ENCODE measurements at places on chromosomes 12 and 14.

- DNase-seq, result no peak
Measured at GRCh38 chr12:130286741-130287440, 50.8 kb upstream of the PIWIL1 start.

DNA sequence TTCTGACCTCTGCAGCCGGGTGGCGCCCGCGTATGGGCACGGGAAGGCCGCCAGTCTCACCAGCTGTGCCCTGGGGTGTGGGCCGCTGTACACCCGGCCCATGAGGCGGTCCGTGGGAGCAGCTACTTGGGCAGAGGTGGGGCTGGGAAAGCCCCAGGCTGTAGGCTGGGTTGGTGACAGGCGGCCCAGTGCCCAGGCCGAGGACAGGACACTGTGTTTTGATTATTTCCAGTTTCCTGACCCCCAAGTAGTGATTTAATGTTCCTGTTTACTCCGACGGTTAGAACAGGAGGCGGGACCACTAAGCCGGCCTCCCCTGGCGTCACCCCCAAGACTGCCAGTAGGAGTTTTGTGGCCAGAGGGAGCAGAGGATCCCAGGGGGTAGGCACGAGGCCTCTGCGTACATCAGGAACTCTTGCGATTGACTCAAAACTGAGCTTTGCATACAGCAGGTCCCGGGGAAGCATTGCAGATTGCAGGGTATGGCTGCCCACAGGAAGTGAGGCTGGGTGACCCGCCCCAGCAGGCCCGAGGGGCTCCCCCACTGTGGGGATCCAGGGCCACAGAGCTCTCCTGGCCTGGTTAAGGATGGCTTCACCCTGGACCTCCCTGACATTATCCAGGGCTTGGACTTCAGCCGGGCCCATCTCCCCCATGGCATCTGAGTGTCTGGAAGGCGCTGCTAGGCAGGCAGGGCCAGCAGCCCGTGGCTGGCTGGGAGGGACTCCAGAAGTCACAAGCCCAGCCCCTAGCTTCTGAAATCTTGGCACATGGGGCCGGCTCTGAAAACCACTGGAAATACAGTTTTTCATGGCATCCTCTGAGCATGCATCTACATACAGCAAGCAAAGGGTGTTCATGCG lies 42.5 kb upstream of the DIO3 start:
- no peak for DNase-seq

DNA sequence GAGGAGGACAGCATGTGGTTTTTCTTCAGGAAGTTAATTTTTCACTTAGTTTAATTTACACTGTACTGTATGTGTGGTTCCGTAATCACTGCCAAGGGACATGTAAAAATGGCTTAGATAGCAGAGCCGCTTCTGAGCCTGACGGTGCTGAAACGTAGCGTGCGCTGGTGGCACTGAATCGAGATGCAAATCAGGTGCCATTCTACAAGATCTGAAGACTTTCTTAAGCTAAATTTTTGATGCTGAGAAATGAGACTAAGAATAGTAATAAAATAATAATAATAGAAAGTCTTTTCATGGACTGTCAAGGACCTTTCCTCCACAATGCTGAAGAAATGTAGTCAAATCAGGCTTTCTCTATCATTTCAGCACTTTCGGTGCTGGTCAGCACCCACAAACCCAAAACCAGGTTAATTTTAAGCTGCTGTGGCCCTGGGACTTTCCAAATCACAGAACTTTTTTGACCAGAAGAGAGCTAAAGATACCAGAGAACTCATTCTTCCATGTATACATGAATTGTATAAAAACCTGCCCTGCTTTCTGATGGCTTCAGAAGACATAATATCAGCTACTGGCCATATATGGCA lies 183.3 kb upstream of the LMO3 start:
- no peak for DNase-seq

- DNase-seq, result peak; percentile 40
Measured at GRCh38 chr14:70045844-70046535, 142.8 kb downstream of the SLC8A3 start.

GRCh38 chr12:22990501-22990900 lies 365.5 kb downstream of the ETNK1 start:
- no peak for DNase-seq

DNA sequence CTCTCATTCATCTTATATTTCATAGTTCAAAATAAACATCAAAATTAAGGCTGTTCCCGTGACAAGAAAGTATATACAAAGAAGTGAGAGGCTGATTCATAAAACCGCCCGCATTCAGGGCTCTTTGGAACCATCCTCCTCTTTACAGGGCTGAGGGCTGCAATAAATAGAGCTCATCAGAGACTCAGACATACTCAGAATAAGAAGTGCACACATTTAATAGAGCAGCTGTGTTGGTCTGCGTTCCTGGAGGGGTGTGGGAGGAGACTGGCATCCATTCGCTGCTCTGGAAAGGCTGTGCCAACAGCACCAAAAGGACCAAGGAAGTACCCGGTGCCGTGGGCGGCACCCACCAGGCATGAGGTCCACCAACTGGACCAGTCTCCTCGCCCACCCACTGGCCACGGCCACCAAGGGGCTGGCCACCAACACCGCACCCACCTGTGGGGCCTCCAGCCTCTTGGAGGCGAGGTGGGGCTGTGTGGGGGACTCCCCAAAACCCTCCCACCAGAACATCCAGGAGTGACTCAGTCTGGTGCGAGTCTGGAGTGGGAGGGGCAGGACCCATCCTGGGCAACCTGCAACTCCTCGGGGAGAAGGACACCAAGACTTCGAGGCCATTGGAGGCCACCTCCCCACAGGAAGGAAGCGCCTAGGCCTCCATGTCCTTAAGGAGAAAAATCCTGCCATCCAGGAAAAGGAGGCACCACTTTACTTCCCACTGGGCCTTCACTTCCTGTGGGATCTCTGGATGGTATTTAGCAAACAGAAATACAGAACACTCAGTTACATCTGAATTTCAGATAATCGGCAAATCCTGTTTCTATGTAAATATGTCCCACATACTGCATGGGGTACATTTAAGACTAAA lies 32.7 kb downstream of the VCPKMT start:
- no peak for DNase-seq

All from astrocyte of the spinal cord (primary cell).